Activated CD4-positive, alpha-beta memory T cell treated with anti-CD3 and anti-CD28 coated beads for 36 hours (primary cell): ENCODE measurements at places on chromosomes 7 and 10. TPM values are rescaled to one million over a fixed set of nuclear protein-coding genes. Genes with fewer than 3 reads are reported as not detected.

CYP26C1 gene
- total RNA-seq: not detected

ENKUR gene
- not detected for total RNA-seq

CHAT gene
- total RNA-seq: not detected

ITGA8 gene
- not detected for total RNA-seq

HOGA1 gene
- not detected for total RNA-seq

ANAPC16 gene
- 122 TPM for total RNA-seq

PRSS37 gene
- total RNA-seq: not detected

GRCh38 chr7:103387242-103387641 is 39.8 kb downstream of the PSMC2 start:
- DNase-seq: no peak
- H3K36me3 ChIP-seq: no peaks in the 10 kb centered on the region
- H3K27ac ChIP-seq: no peak overlapping the region

GRCh38 chr7:141189231-141189630 is 115.4 kb downstream of the TMEM178B start:
- no peaks in the 10 kb centered on the region for H3K27me3 ChIP-seq
- no peaks in the 10 kb centered on the region for H3K36me3 ChIP-seq
- no peak overlapping the region for H3K4me3 ChIP-seq
- no peak overlapping the region for H3K27ac ChIP-seq
- DNase-seq: no peak

DNA sequence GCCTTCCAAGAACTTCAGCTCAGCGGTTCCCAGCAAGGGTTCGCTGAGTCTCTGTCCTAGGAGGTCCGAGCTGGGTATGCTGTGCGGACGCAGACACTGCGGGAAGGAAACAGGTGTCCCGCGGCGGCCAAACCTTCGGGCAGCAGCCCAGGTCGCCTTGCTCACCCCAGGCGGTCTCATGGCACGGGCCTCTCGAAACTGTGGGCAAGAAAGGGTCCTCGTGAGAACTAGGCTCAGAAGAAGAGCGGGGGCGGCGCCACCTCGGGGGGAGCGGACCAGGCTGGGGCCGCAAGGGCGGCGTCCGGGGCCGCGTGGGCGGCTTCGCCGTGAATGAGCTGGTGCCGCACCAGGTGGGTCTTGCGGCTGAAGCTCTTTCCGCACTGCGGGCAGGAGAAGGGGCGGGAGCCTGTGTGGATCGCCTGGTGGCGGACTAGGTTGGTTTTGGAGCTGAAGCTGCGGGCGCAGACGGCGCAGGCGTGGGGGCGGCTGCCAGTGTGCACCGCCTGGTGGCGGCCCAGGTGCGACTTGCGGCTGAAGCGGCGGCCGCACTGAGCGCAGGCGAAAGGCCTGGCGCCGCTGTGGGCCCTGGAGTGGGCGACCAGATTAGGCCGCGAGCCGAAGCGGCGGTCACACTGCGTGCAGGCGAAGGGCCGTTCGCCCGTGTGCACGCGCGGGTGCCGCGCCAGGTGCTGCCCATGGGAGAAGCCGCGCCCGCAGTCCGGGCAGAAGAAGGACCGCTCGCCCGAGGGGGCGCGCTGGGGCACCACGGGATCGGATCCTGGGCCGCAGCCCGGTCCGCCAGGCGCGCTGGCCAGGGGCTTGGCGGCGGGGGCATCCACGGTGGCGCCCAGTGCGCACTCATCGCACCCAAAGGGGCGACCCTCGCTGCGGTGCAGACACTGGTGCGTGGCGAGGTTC is 8.6 kb downstream of the ZNF467 start:
- no peak overlapping the region for H3K4me3 ChIP-seq
- H3K4me1 ChIP-seq: no peaks in the 10 kb centered on the region
- no peak overlapping the region for H3K27ac ChIP-seq
- no peak for DNase-seq

DNA sequence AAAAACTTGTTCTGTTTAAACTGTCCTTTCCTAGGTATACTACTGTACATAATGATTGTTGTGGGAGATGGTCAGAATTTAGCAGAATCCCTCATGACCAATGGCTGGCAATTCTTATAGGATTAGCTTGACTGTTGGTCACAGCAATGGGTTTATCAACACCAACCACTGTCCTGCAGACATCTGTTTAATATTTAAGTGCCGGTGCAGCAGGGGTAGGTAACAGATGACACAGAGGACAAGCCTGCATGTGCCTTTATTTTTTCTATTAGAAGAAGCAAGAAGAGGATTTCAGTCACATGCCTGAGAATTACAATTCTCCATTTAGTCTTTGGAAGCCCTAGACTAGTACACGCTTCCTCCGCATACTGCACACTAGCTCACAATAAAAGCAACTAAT is 48.4 kb downstream of the CCDC6 start:
- H3K4me1 ChIP-seq: peaks cover 32% of the 10 kb centered on the region
- DNase-seq: no peak
- H3K27ac ChIP-seq: no peak overlapping the region
- H3K4me3 ChIP-seq: no peak overlapping the region
- no peaks in the 10 kb centered on the region for H3K27me3 ChIP-seq

- H3K27ac ChIP-seq: peak overlapping the region; percentile 90
- peak overlapping the region; percentile 85 for H3K4me3 ChIP-seq
- DNase-seq: peak; percentile 45
These were observed 570 bp downstream of the BMS1 start for GRCh38 chr10:42783181-42783549.

GRCh38 chr7:24510759-24511158 is 62.5 kb upstream of the PALS2 start:
- H3K4me1 ChIP-seq: no peaks in the 10 kb centered on the region
- DNase-seq: no peak
- no peak overlapping the region for H3K4me3 ChIP-seq
- no peaks in the 10 kb centered on the region for H3K36me3 ChIP-seq
- H3K27me3 ChIP-seq: no peaks in the 10 kb centered on the region

DNA sequence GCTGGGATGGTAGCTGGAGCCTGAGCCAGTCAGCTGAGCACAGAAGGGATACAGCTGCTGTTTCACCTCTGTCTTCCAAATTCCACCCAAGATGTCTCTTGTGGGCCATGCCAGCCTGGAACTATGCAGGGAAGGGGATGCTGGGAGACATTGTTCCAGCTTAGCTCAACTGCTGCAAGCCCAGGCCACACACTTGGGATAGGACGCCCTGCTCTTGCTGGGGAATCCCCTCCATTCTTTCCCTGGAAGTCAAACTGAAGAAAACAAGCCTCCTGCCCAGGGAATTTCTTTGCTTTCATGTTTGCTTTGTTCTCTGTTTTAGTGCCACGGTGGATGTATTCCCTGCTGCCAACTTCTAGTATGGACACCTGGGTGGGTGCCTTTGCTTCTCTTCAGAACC is 55.2 kb upstream of the CDK13 start:
- no peak for DNase-seq
- H3K27ac ChIP-seq: no peak overlapping the region
- H3K4me3 ChIP-seq: no peak overlapping the region
- peaks cover 2% of the 10 kb centered on the region for H3K27me3 ChIP-seq
- no peaks in the 10 kb centered on the region for H3K4me1 ChIP-seq

DNA sequence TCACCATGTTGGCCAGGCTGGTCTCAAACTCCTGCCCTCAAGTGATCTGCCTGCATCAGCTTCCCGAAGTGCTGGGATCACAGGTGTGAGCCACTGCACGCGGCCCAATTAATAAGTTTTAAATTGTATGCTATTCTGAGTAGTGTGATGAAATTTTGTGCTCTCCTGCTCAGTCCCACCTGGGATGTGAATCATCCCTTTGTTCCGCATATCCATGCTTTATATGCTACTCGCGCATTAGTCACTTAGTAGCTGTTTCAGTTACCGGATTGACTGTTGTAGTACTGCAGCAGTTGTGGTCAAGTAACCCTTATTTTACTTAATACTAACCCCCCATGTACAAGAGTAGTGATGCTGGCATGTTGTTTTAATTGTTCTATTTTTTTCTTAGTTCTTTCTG is 47.3 kb upstream of the OIT3 start:
- no peak overlapping the region for H3K4me3 ChIP-seq
- H3K27me3 ChIP-seq: no peaks in the 10 kb centered on the region
- peaks cover 2% of the 10 kb centered on the region for H3K36me3 ChIP-seq
- H3K4me1 ChIP-seq: peaks cover 9% of the 10 kb centered on the region
- H3K27ac ChIP-seq: no peak overlapping the region
- DNase-seq: peak; percentile 13

DNA sequence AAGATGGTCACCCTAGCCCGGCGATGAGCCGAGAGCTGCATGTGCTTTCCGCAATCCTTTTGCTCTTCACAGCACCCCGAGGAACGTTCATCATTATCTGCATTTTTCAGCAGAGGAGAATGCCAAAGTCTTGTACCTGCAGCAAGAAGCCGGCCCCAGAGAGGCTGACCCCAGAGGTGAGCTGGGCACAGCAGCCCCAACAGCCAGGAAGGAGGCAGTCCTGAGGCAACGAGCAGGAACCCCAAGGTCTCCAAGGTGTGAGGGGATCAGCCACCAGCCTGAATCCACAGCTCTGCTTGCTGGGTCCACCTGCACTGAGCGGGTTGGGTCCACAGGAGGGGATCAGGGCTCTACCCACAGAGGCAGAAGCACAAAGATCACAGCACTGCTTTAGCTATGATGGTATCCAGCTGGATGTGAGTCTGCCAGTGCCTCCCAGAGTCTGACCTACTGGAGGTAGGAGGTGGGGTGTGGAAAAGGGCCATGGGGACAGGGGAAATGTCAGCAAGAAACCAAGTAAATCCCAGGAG is 16.8 kb upstream of the GDF10 start:
- H3K27ac ChIP-seq: no peak overlapping the region
- no peak for DNase-seq
- H3K27me3 ChIP-seq: no peaks in the 10 kb centered on the region
- no peaks in the 10 kb centered on the region for H3K36me3 ChIP-seq

DNA sequence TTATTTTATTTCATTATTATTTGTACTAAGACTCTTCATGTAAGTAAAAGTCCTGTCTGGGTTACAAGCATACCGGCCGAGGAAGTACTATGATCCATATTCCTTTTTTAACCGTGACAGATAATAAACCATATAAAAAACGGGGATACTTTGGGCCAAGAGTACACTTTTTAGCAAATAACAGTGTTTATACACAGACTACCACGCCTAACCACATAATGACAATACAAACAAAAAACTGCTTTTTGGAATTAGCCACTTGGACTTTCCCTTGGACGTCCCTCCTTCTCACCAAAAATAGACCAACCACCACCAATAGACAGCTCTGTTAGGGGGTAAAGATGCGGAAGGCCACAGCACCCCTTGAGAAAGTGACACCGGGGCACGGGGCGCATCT is 800 bp downstream of the MINDY3 start:
- H3K27me3 ChIP-seq: peaks cover 7% of the 10 kb centered on the region
- H3K36me3 ChIP-seq: peaks cover 8% of the 10 kb centered on the region
- H3K4me3 ChIP-seq: peak overlapping the region; percentile 99
- peak overlapping the region; percentile 90 for H3K27ac ChIP-seq

- H3K27ac ChIP-seq: peak overlapping the region; percentile 81
- peaks cover 30% of the 10 kb centered on the region for H3K4me1 ChIP-seq
- no peak for DNase-seq
- H3K36me3 ChIP-seq: no peaks in the 10 kb centered on the region
- H3K27me3 ChIP-seq: no peaks in the 10 kb centered on the region
These were observed 50.4 kb upstream of the NFE2L3 start for GRCh38 chr7:26101361-26102151.

GRCh38 chr7:158410720-158411119 is 176.9 kb downstream of the PTPRN2 start:
- H3K27me3 ChIP-seq: no peaks in the 10 kb centered on the region
- H3K27ac ChIP-seq: no peak overlapping the region
- no peak overlapping the region for H3K4me3 ChIP-seq

GRCh38 chr10:1328981-1329614 is 272.9 kb downstream of the WDR37 start:
- H3K27me3 ChIP-seq: peaks cover 18% of the 10 kb centered on the region
- peaks cover 5% of the 10 kb centered on the region for H3K4me1 ChIP-seq
- no peaks in the 10 kb centered on the region for H3K36me3 ChIP-seq
- H3K4me3 ChIP-seq: no peak overlapping the region
- no peak overlapping the region for H3K27ac ChIP-seq

DNA sequence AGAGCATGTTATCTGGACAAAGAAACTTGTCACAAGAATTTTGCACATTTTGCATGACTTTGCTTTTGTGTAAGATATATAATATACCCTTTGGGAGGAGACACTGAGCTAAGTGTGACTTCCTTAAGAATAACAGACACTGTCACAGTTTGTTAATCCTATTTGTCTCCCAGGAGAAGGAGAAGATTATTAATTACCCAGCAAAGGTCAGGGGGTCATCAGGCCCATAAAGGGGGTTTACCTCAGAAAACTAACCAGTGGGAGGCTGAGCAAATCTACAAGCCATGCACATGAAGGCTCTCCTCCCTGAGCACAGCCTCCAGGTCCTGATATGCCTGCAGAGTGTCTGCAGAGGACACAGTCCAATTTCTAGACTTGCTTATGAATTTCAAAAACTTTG is 10.1 kb upstream of the MET start:
- H3K4me1 ChIP-seq: no peaks in the 10 kb centered on the region
- no peaks in the 10 kb centered on the region for H3K36me3 ChIP-seq
- DNase-seq: no peak

GRCh38 chr10:93096901-93097300 is 23.2 kb downstream of the CYP26A1 start:
- no peaks in the 10 kb centered on the region for H3K36me3 ChIP-seq
- H3K27me3 ChIP-seq: peaks cover 2% of the 10 kb centered on the region
- H3K27ac ChIP-seq: no peak overlapping the region

DNA sequence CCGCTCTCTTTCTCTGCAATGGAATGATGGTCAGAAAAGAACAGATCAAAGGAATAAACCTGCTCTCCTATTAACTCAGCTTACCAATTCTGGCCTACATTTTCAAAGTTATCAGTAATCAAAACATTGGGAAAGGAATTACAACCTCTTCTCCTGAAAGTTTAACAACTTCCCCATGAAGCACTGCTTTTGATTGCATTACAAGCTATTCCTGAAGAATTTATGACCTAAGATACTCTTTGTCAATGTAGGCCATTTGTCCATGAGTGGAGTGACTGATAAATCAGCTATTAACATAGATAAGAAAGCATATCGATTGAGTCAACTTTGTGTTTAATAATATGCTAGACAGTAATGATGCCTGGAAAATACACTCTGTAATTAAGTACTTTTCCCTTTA is 271.7 kb upstream of the C7orf33 start:
- H3K4me1 ChIP-seq: no peaks in the 10 kb centered on the region
- no peak overlapping the region for H3K4me3 ChIP-seq
- no peaks in the 10 kb centered on the region for H3K27me3 ChIP-seq
- no peaks in the 10 kb centered on the region for H3K36me3 ChIP-seq
- H3K27ac ChIP-seq: no peak overlapping the region
